ENCODE measurements at places on chromosomes 2 and 18.

- DNase-seq, result no peak
Observed at GRCh38 chr18:24860978-24861680, 400.7 kb downstream of the HRH4 start.

DNA sequence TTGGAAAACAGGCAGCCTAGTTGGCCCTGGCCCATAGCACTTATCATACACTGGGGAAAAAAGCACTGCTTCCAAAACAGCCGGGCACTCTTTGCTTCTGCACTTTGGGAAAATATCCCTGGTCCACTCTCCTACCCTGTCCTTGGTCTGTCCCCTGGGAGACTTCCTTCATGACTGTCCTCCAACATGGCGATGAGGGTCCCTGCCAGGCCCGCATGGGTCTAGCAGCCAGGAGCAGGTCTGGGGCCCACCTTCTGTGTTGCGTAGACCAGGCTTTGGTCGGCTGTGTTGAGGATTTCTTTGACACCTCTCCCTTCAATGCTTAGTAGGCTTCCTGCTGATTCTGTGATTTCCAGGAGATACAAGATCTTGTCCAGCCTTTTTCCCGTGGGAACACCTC lies 12.2 kb downstream of the KCNF1 start:
- no peak for DNase-seq

DNA sequence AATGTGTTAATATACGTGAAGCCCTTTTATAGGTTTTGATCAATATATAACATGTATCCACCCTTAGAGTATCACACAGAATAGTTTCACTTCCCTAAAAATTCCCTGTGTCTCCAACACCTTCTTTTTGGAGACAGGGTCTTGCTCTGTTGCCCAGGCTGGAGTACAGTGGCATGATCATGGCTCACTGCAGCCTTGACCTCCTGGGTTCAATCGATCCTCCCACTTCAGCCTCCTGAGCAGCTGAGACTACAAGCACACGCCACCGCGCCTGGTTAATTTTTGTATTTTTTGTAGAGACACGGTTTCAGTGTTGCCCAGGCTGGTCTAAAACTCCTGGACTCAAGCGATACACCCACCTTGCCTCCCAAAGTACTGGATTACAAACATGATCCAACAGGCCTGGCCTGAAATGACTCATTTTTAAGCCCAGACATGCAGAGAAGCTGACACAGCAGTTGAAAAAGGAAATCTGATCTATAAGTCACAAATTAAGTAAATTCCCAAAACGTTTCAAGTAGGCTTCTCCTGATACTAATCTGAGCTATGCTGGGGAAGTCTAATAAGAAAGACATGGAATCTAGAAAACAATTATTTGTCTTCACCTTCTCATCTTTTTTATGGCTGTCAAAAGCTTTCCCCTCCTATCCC lies 2.9 kb downstream of the DUSP11 start:
- DNase-seq, result no peak

DNA sequence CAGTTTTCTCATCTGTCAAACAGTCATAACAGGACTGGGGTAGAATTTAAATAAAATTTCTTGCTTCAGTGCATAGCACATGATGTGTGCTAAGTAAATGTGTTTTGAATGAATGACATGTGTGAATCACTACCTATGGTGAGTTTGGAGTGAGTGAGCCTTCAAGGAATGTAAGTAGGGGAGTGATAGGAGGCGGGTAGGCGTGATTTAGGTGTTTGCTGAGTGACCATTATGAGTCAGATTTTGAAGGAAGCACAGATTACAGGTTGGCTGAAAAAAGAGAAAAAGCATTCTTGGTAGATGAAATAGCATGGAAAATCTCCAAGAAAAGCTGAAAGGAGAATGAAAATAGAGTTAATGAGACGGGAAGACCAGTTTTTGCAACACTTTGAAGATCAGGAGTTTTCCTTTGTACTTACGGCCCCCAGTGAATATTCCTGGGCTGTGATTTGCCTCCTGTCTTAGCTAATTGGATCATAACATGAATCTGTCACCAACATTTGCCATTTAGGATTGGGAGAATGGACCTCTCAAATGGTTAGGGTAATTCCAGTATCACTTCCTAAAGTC lies 136.9 kb upstream of the GATA6 start:
- DNase-seq, result no peak

DNA sequence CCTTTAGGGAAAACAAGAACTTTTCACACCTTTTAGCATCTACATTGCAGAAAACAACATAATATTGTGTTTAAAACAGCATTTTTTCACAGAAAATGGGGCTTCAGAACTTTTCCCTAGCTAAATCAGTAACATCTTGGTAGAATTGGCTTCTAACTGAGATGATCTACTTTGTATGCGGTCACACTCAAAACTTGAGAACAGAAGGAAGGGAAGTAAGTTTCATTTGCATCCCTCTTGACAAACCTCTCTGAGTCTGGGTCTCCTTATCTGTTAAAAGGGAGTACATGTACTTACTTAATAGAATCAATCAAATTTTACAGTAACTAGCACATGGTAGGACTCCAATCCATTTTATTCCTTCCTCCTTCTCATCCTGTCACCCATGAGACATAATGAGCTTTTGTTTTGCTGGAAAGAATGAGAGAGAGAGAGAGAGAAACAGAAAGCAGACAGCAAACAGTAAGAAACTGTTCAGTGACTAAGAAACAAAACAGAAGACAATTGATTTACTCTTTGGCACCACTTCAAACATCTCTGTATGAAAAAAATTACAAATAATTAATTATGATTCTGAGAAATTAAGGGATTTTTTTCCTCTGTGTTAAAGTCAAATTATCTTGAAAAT lies 387.3 kb downstream of the SATB2 start:
- DNase-seq, result no peak

DNA sequence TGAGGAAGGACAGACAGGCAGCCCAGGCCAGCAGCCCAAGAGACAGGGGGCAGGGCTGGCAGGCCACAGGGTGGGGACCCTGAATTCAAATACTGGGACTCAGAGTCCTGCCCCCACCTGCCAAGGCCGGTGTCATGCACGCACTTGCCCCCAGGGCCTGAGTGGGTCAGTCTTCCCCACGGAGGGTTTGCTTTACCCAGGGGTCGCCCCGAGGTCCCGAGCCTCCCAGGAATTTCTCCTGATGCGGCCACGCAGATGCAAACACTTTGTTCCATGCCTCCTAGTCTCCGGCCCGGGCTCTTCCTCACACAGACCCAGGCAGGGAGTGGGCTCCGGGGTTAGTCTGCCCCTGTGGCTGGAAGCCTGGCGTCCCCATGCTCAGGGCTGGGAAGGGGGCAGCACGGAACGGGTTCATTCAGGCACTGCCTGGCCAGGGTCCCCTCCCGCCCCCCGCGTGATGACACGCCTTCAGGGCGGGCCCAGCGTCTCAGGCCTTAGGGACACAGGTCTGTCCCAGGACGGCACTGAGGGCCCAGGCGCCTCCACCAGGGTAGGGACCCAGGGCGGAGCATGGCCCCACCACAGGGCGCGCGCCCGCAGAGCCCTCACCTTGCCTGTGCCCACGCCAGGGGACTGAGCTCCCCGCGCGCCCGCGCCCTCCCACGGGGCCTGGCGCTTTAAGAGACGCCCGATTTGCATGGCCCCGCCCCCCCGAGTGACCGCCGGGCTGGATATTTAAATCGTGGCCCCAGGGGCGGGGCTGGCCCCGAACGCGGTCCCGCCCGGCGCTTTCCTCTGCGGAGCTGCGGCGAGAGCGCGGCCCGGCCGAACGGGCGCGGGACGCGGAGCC lies at the start of gene SNED1:
SNED1 (plus strand) TSS at position 763 of the 850 bp plus-strand sequence. CDS start 220 bp downstream, outside the sequence.
- DNase-seq, result no peak

All from left renal cortex interstitium (tissue), 4 donors.